ENCODE measurements at places on chromosomes 3 and 15.

DNA sequence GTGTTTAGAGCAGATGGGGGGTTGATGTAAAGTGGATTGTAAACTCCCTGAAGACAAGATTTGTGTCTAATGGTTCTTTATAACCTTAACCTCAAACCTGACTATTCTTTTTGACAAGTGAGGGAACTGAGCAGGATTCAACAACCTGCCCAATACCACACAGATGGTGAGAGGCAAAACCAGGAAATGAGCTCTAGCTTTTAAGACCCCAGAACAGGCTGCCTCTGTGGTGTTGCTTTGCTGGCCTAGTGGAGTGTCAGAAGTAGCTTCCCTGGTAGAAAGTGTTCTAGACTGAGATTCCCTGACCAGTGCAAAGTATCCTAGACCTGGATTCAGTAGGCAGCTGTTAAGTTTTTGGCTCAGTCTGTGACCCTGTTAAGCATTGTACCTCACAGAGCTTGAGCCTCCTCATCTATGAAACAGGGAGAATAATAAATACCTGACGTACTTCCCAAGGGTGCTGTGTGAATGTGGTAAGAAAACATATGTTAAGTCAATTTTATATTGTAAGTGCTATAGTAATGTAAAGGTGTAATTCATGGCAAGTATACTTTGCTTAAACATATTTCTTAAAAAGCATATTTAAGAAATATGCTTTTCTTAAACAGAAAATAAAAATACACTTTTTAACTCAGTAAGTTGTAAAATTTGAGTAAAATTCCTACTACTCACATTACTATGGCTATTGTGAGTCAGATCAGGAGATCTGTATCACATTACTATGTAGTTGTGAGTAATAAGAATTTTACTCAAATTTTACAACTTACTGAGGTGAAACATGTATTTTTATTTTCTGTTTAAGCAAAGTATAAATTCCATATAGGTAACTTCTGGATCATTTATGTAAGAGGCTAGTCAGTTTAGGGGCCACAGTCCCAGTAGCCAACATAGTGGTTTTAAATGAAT, 8.8 kb downstream of the GPR87 start:
- peak; percentile 19 for DNase-seq

DNA sequence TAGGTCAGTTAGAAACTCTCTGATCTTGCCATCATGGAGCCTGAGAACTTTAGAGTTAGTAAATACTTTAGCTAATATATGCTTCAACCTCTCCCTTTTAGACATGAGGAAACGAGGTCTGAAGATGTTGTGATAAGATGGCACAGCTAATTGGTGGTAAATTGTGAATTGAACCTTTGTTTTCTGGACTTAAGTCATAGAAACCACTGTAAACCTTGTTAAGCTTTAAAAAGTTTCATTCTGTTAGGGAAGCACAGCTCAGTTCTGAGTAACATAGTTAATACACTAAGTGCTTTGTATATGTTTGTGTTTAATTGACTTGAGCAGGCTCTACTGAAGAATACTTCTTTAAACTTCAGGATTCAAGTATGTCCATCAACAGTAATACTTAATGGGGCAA, 108.6 kb downstream of the AKAP13 start:
- DNase-seq: no peak

DNA sequence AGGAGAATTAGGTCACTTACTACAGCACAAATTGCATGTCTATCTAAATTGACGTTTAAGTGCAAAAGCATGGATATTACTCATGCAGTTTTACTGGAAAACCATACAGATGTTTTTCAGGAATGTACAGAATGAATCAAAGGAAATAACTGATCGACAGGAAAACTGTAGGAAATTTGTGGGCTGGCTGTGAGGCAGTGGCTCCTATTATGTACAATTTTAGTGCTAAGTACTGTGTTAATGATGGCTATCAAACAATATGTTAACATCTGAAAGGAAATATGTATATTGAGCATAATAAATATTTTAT, 6.9 kb downstream of the NUDT16 start:
- DNase-seq: no peak

DNA sequence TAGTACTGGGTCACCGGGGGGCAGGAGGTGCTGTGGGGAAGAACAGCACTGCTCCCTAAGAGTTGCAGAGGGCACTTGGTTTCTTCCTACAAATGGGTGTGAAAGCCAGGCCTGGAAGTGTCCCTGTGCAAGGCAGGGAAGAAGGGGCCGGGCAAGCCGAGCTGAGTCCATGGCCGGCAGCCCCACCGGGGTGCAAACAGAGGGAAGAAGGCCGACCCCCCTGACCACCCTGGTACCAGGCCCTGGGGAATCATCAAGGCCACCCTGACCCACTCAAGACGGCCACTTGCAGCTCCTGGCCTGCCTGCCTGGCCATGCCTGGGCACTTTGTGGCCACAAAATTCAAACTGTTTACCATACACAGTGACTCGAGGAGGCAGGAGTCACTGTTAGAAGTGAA, 8.7 kb upstream of the DNAJB8 start:
- no peak for DNase-seq

DNA sequence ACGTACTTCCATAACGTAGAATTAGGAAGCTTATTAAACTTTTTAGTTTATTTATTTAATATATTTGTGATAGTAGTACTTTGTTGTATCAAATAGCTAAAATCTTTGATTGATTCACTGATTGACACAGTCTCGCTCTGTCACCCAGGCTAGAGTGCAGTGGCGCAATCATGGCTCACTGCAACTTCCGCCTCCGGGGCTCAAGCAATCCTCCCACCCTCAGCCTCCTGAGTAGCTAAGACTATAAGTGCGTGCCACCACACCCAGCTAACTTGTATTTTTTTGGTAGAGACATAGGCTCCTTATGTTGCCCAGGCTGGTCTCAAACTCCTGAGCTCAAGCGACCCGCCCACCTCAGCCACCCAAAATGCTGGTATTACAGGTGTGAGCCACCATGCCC, 5.7 kb downstream of the APH1B start:
- no peak for DNase-seq

- peak; percentile 7 for DNase-seq
Measured at GRCh38 chr15:97461226-97461625, 499.3 kb upstream of the ARRDC4 start.

DNA sequence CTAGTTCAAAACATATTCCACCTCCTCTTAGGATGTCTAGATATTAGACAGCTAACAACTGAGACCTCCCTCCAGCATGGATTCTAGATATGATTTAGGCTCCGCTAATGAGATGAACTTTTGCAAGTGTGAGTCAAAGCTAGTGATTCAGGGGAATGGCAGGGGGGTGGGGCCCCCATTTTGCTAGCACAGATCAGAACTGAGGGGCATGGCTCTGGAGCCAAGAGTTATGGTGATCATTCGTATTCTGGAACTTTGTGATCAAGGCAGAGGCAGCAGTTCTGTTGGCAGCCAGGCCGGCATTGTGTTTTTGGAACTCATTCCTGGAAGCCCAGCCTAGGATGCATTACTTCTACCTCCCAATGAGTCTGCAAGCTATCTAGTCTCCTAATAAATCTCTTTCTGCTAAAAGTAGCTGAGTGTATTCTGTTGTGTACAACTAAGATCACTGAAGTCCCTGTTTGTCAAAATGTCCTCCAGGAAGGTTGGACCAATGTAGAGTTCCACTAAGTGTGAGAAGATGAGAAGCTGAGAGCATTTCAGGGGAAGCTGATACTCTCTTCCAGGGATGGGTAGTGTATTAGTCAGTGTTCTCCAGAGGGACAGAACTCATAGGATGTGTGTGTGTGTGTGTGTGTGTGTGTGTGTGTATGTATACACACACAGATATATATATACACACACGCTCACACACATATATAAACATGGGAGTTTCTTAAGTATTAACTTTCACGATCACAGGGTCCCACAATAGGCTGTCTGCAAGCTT, 312.7 kb downstream of the TLE3 start:
- no peak for DNase-seq

GRCh38 chr3:105459566-105460290, 93.0 kb downstream of the ALCAM start:
- DNase-seq: peak; percentile 16

Data from epithelial cell of esophagus (primary cell).